ENCODE measurements at places on chromosomes 2 and 18.

DNA sequence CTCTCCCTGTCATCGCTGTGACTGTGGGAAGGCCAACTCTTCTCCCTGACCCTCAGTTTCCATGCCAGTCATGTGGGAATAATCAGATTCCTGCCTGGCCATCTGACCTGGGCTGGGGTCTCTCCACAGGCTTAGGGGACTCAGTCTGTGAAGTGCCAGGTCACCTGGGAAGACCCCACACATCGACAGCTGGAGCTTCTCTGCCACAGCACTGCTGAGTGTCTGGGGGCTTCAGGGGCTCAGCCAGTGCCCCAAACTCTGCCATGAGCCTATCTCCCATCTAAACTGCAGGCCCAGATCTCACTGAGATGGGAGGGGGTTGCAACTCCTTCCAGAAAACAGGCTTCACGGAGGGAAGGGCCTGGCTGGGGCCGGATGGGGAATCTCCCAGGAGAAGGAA lies 42.0 kb upstream of the OTOS start:
- DNase-seq: no peak

- DNase-seq: no peak
These were observed 287.0 kb downstream of the TCF4 start for GRCh38 chr18:55300936-55301531.

- no peak for DNase-seq
These were observed 178.3 kb upstream of the SERPINE2 start for GRCh38 chr2:224217233-224217961.

DNA sequence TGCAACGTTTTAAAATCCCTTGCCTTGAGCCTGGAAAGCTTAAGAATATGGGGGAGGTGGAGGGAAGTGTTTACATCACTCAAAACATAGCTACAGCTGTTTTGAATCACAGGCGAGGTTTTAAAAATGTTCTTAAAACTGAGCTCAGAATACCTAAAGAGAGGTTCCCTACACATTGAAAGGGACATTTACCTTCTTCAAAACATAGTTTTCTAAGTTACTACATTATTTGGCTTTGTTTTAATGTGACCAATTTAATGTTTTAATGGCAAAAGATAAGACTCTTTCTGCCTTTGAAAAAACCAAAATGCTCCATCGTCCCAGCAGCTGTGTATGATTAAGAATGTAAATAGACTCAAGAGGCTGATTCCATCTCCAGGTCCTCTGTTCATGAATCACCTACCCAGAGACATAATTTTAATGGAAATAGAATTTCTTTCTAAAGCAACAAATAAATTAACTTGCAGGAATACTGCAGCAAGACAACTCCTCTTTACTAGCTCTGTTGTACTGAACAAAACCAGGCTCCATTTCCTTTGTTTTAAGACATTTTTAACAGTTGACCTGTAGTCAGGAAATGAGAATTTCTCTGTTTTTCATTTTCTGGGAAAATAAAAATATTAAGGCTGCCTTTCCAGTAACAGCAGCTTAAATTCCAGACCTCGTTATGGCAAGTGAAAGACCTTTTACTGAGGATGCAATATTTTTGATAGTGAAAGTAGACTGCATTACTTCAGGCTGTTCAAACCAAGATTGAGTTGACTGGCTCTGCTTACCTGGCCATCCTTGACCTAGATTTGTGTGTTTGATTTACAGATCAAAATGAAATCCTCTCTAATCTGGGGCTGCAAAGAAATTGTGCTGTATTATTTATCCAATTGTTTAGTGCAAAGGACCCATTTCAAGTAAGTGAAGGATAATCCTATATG lies 33.7 kb upstream of the WDR75 start:
- DNase-seq: no peak

DNA sequence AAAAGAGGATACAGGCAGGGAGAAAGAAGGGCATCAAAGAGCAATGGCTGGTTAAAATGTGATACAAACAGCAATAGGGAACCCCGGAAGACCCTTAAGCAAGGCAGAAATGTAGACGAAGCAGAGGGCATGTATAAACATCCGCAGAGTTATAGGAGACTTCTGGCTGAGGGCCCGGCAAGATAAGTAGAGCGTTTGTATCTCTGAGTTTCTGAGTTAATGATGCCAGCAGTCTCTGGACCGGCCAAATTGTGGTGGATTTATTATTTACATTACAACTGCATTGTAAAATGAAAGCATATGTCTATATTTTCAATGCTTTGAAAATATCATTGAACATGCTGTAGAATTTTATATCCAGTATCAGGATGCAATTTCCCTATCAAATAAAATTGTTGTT lies 148.0 kb upstream of the KCTD1 start:
- no peak for DNase-seq

- no peak for DNase-seq
These were observed 113.7 kb downstream of the TMEM18 start for GRCh38 chr2:563512-563911.

DNA sequence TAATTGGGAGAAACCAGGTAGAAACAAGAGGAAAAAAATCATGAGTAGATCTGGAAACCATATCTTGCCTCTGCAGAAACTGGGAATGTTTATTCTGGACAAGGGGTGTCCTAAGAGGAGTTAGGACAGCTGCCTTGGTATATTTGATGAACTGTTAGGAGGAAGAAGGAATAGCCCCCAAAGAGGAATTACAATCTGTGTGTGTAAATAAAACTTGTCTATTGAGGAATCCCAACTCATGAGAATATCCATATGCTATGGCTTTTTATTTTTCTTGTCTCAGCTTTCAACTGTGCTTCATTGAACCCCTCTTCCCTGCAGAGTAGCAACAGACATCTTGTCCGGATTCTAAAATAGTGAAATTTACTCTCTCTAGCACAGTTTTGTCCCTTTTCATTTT lies 423.5 kb upstream of the SLC14A2 start:
- no peak for DNase-seq

All from GM10248 (cell line).